Epithelial cell of proximal tubule (primary cell): ENCODE measurements at places on chromosomes 11 and 22. TPM values are rescaled to one million over a fixed set of nuclear protein-coding genes. Genes with fewer than 3 reads are reported as not detected.

The PHF21B gene
- total RNA-seq, result 0.07 and 2.0 TPM in 2 replicates

The CASP5 gene
- not detected in 2 replicates for total RNA-seq

The PDGFB gene
- total RNA-seq, result 41.1 and 79.6 TPM in 2 replicates

The C1QTNF5 gene
- 0.87 and 1.8 TPM in 2 replicates for total RNA-seq

The CD3G gene
- total RNA-seq, result not detected in 2 replicates

The KCNJ5 gene
- 0.22 and 0.23 TPM in 2 replicates for total RNA-seq

The SLC37A2 gene
- total RNA-seq, result 2.0 and 2.7 TPM in 2 replicates

The C1QTNF6 gene
- total RNA-seq, result 2.1 and 7.1 TPM in 2 replicates

The ZDHHC13 gene
- 22.0 and 31.9 TPM in 2 replicates for total RNA-seq

The XKR3 gene
- total RNA-seq, result not detected in 2 replicates

The CDON gene
- 3.3 and 4.9 TPM in 2 replicates for total RNA-seq

The SHISAL1 gene
- total RNA-seq, result not detected in 2 replicates

The HBB gene
- not detected in 2 replicates for total RNA-seq

The SPECC1L gene
- total RNA-seq, result 22.7 and 24.3 TPM in 2 replicates

The BBOX1 gene
- total RNA-seq, result not detected in 2 replicates
